ENCODE measurements at places on chromosomes 6 and 20.

DNA sequence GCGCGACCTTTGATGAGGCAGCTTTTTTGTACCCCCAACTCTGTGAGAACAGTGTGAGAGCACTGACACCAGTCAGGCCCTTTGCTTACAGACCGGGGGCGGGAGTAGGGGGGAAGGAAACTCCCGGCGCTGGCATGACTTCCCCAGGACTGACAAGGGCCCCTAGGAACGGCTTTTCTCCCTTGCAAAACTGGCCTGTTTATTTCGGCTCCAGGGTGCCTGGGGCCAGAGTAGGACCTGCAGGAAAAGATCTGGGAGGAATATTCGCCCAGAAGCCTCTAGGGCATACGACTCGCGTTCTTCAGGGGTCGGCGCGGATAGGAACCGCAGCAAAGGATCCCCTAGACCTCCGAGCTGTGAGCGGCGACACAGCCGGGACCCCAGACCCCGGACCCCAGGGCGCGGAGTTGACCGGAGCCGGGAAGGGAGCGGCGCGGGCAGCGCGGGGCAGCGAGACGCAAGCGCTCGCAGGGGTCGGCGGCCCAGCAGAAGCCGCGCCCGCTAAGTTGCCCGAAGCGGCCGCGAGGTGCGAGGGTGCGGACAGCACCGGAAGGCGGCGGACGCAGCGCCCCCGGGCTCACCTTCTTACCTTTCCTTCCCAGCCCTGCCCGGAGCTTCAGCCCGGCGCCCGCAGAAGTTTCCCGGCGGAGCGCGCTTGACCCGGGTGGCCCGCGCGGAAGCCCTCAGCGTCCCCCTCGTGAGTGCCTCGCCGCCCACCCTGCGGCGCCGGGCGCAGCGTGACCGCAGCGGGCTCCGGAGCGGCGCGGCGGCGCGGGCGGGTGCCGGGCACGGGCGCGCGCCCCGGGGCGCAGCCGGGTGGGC, at the start of gene POPDC3:
Gene POPDC3 (minus strand): TSS at position 771 of the 822 bp plus-strand sequence. CDS start 18,105 bp downstream, outside the sequence.
- DNase-seq: no peak

GRCh38 chr20:276620-277495, 13.7 kb downstream of the C20orf96 start:
- DNase-seq: no peak

DNA sequence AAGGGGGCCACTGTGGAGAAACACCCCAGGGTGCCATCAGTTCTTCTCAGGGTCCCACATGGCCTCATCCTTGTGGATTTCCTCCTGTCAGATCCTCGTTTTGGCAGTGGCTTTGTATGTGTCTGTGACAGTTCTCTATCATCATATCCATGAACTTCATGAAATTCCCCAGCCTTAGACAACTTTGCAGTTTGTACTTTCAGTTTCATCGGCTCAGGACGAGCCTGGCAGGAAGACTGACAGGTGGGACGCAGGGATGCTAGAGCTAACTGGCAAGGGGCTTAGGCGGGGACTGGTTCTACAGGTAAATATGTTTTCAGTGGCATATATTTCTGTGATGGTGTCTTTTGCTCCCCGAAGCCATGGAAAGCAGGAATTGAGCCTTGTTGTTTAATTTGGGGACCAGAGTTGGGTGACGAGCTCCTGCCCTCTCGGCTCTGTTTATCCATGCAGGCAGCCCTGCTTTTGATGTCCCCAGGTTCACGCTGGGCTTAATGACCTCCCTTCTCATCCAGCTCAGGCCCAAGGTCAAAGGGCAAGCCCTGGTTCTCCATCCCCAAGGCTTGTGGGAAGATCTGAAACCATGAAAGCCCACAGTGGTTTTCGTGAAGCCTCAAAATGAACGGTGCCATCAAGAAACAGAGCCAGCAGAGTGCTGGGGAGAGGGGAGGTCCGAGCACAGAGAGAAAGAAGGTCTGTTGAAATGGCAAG, 11.2 kb downstream of the SDCBP2 start:
- no peak for DNase-seq

- no peak for DNase-seq
Observed at GRCh38 chr6:16284472-16284871, 46.1 kb downstream of the GMPR start.

- DNase-seq: no peak
Observed at GRCh38 chr6:28791002-28791383, 132.8 kb downstream of the TRIM27 start.

DNA sequence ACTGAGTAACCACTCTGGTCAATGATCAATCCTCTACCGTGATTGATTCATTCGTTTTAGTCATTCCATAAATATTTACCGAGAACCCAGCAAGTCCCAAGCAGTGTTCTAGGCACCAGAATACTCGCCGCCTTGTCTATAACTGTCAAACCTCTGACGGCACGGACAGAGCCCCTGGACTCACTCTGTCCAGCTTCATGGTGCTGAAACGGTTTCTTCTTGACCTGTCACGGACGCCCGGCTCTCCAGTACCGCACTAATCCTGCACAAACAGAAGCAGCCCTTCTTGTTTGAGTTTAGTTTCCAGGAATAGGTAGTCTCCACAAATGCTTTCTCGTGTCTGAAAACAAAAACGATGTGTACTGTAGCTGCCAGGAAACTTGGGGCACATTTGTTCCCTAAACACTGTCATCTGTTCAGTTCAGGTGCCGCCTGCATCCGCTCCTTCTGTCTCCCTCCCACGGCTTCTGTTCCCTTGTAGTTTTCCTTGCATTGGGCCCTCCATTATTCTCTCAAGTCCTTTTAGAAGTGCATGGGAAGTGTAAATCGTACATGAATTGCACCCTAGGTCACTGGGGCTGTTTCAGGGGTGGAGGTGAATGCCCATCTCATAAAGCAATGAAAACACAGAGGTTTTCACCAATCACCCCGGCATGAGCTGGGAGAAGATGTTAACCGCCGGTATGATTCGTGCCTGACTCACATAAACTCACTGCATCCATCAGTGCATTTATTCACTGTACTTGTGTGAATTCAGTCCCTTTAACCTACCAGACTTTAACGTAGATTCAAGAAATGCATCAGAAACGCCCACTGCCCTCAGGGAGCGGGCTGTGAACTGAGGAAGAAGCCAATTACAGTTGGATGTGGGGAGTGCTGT, 209.3 kb upstream of the CDH4 start:
- no peak for DNase-seq

DNA sequence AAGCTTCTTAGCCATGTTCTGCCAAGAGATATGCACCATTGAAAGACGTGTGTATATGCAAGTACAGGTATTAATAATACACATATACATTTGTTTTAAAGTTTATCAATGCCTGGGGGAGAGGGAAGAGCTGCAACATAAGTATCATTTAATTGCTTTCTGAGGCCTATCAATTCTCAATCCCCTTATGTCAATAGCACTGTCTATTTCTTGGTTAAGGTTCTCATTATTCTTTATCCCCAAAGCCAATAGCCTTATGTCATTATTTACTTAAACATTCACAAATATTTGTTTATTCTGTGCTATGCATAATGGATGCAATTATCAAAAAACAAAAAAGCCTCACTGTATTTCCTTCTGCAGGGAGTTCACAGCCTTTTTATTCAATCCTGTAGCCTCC, 350.3 kb upstream of the KCNQ5 start:
- DNase-seq: no peak

GRCh38 chr6:35669451-35670045, 19.2 kb downstream of the FKBP5 start:
- no peak for DNase-seq

- DNase-seq: no peak
Observed at GRCh38 chr20:4167261-4168021, 152.1 kb upstream of the RNF24 start.

- DNase-seq: no peak
Observed at GRCh38 chr6:170237999-170238740, 52.7 kb downstream of the DLL1 start.

DNA sequence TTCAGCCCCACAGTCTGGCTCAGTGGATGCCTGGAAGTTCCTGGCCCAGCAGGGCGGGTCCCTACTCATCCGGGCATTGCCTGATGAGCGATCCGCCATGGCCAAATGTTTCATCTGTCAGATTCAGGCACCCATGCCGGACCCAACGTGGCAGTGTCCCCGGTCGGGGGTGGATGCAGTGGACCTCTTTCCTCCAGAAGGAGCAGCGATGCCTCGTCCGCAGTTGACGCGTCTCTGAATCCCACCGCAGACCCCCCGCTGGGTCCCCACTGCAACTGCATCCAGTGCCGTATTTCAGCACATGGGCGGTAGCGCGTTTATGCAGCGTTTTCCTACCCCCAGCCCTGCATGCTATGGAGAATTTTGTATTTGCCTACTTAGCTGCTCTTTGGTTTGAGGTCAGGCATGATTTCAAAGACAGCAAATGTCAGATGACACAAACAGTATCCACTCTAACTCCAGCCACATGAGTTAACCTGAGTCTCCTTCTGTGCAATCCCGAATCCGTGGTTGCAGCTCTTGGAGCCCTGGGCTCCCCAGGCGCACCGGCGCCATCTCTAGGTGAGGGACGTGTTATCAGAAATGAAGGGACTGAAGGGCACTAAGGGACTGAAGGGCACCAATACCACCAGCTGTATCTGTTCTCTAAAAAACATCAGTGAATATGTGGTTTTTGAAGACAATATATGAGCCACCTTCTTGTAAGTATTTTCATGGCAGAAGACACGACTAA, 72.6 kb upstream of the THBS2 start:
- no peak for DNase-seq

GRCh38 chr6:142845624-142846458, 99.1 kb downstream of the HIVEP2 start:
- no peak for DNase-seq

- DNase-seq: no peak
Observed at GRCh38 chr6:166351715-166352285, 9.5 kb upstream of the SFT2D1 start.

GRCh38 chr20:35092524-35093266, at the start of gene TRPC4AP:
TSS of gene TRPC4AP (minus strand) at chr20:35092807. CDS start at chr20:35092781, 26 bp downstream.
- DNase-seq: peak; percentile 66

GRCh38 chr6:148598724-148599123, 148.1 kb upstream of the UST start:
- DNase-seq: no peak

- no peak for DNase-seq
Observed at GRCh38 chr6:13836170-13836569, 21.8 kb upstream of the MCUR1 start.

GRCh38 chr20:23347791-23348190, 2.8 kb upstream of the NXT1 start:
- no peak for DNase-seq

- no peak for DNase-seq
Observed at GRCh38 chr6:55827818-55828522, 47.4 kb downstream of the BMP5 start.

DNA sequence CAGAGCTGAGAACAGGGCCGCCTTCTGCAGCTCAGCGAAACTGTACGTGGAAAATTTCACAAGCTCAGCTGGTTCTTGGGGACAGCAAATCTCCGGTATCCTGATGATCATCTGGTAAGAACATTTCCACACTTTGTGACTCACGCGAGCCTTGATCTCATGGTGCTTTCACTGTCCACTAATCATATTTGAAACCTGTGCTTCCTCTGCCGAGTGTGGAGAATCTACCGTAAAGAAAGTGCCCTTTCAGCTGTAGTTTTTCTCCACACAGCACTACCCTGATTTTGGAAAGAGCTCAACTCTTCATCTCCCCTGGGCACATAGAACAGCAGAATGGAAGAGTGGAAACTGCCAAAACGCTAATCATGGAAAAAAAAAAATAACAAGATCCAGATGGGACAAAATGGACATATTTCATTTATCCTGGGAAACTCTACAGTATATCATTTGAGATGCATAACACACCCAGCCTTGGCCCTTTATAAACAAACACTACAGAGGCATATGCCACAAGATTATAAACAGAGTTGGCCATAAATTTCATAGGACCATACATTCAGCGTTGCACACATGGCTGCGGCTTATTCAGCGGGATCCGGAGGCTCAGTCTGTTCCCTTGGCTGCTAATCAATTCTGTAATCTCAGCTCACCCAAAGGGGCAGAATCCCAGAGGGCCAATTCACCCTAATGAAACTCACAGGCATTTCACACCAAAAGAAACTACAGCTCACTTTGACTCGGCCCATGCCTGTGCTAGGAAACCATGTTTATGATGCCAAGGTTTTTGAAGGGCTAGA, 434.5 kb downstream of the HDGFL1 start:
- DNase-seq: peak; percentile 95

DNA sequence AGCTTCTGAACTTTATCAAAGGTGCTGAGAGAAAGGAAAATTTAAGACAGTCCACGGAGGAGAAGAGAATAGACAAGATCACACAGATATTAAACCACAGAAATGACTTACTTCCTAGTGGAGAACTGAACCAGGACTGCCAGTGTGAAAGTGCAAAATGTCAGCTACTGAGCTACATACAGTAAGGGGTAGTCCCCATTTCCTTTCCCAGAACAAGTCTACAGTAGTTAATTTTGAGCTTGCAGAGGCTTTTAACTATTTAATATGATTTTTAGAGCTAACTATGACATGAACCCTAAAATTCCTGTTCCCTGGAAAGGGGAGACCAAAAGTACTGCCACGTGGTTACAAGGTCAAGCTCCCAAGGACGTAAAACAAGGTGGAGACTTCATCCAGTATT, 45.1 kb downstream of the CEP85L start:
- no peak for DNase-seq

DNA sequence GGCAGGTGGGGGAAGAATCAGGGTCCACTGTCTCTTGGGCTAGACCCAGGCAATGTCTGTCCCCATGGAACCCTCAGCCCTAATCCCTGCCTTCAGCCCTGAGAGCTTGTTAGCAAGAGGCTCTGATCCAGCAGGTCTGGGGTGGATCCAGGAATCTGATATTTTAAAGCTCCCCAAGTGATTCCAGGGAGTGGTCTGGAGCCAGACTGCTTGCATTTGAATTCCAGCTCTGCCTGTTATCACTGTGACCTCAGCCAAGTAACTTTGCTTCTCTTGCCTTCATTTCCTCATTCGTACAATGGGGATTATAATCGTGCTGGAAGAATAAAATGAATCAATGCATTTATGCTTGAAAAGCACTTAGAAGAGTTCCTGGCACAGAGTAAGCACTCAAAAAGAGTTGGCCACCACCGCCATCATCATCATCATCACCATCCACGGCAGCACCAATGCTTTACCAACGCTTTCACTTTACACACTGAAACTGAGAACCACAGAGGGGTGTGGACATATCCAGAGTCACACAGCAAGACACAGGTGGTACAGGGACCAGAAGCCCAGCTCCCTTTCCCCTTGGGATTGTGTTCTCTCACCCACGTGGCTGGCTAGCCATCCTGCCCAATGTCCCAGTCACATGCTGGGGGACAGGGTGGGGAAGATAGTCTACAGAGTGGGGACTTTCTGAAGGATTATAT, 75.7 kb upstream of the RALY start:
- DNase-seq: no peak

GRCh38 chr6:130032758-130033340, 14.5 kb downstream of the L3MBTL3 start:
- DNase-seq: no peak

GRCh38 chr6:13437218-13437996, 50.0 kb downstream of the GFOD1 start:
- no peak for DNase-seq

- no peak for DNase-seq
Observed at GRCh38 chr20:52103913-52104545, 87.5 kb downstream of the ZFP64 start.

GRCh38 chr6:168152306-168152963, 73.4 kb upstream of the FRMD1 start:
- no peak for DNase-seq
